OCI-M1 (cell line): ENCODE measurements at places on chromosomes 16 and 17.

- no peak for DNase-seq
Measured at GRCh38 chr16:9042964-9043680, 48.3 kb upstream of the HAPSTR1 start.

DNA sequence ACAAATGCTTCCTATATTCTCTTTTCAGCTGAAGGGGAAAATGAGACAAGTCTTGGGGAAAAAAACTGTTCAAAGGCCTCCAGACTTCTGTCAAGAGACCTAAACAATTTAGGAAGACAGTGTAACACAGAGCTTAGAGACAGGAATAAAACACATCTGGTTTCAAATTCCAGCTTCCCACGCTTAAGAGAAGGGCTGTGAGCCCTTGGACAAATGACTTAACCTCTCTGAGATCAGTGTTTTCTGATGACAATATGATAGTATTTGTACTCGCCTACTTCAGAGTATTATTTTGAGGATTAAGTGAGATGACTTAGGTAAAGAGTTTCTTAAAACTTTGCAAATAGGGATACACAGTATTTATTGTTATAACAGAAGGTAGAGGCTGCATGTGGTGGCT, 29.5 kb downstream of the SMURF2 start:
- no peak for DNase-seq

GRCh38 chr16:1768767-1769401, 2.5 kb downstream of the NME3 start:
- no peak for DNase-seq

GRCh38 chr16:57606847-57607501, 21.5 kb upstream of the ADGRG1 start:
- no peak for DNase-seq

DNA sequence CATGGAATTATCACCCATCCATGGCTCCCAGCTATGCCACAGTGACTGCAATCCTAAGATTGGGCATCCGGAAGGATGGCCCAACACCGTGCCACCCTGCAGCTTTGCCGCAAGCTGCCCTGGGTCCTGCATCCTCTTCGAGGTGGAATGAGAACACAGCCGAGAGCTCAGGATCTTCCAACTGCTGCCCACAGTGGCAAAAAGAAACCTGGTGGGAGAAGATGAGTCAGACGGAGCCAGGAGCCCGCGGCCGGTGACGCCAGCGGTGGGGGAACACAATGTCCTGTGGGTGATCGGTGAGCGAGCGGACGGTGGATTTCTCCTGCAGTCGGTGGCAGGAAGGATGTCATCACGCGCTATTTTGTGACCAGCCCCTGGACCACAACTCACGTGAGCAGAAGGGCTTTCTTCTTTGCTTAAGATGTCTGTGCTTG, 20.1 kb downstream of the CD7 start:
- DNase-seq, result peak; percentile 84

DNA sequence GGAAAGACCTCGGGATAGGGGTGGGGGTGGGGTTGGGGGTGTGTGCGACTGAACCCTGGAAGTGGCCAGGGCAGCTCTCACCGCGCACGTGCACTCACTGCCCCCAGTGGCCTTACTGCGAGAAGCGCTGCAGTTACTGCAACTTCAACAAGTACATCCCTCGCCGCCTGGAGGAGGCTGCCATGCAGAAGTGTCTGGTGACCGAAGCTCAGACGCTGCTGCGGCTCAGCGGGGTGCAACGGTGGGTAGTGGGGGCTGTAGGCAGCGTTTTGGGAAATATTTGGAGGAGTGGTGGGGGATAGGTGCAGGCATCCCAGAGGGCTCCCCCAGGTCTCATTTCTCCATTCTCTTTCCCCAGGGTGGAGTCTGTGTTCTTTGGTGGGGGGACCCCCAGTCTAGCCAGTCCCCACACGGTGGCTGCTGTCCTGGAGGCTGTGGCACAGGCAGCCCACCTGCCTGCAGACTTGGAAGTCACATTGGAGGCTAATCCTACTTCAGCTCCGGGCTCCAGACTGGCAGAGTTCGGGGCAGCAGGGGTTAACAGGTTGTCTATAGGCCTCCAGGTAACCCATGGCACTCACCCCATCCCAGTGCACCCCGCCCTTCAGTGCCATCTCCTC, 972 bp downstream of the RSAD1 start:
- DNase-seq, result peak; percentile 90

GRCh38 chr16:1433263-1433560, 2.3 kb downstream of the PERCC1 start:
- no peak for DNase-seq

DNA sequence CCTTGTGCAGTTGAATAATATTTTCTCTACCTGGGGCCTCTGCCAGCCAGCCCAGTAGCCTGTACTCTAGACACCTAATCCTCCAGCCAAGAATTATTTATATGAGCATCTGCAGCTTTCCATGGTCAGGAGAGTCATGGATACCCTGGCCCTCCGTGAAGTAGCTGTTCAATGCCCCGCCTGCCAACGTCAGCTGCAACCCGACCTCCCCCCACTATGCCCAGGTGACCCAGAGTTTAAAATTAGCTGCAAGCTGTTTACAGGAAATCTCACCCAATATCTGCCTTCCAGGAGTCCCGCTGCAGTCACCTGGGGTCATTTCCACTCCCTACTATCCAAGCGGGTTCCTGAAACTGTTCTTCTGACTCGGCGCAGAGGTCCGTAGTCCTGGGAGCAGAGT, 12.3 kb downstream of the SDR42E2 start:
- no peak for DNase-seq

GRCh38 chr17:47254403-47254943, 846 bp downstream of the ITGB3 start:
- no peak for DNase-seq
